ENCODE measurements at places on chromosomes 5 and 9.

- no peak for DNase-seq
These were observed 87.4 kb downstream of the APBA1 start for GRCh38 chr9:69584759-69585158.

- no peak for DNase-seq
These were observed 108.2 kb downstream of the HTR1A start for GRCh38 chr5:63854076-63854475.

- no peak for DNase-seq
These were observed 10.9 kb downstream of the CDH18 start for GRCh38 chr5:19977099-19977498.

GRCh38 chr5:2131826-2132496 lies 249.2 kb upstream of the IRX4 start:
- no peak for DNase-seq

GRCh38 chr9:136225366-136225747 lies 20.3 kb downstream of the QSOX2 start:
- no peak for DNase-seq

DNA sequence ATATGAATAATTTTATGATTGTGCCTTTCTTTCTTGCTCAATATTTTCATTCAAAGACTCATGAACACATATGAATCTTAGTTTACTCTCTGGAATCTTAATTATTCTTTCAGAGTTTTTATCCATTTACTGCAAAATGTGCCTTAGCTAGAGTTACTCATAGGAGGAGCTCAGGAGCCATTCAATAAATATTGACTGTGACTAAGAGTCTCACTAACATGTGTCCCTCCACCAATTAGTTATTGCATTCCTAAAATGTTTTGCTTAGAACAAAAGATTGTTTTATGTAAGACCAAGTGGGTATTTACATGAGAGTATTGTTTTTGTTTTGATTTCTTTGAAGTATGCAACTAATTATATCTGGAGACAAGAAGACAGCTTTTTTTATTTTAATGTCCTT lies 218.4 kb upstream of the MAST4 start:
- DNase-seq = no peak

- DNase-seq = no peak
These were observed 7.1 kb upstream of the SLC6A7 start for GRCh38 chr5:150182774-150183173.

- no peak for DNase-seq
These were observed 435.1 kb upstream of the ST8SIA4 start for GRCh38 chr5:101338226-101338625.

DNA sequence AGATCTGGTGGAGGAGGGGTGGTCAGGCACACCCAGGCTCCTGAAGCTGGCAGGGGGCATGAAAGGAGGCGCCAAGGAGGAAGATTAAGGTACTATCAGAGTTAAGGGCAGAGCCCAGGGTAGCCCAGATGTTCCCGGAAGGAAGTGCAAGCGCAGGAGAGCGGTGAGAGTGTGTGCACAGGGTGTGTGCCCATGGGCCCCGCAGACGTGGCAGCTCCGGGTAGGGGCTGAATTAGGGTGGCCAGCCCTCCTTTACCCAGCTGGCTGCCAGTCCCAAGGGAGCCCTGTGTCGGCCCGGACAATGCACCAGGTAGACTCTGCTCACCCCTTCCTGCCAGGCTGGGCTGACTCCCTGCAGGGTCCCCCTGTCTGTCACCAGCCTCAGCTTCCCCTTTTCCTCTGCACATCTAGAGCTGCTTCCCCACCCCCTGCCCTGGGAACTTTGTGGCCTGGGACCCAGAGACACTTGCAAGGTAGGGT lies at the start of gene SMIM33:
TSS of gene SMIM33 (plus strand) at position 184 of the 480 bp plus-strand sequence. CDS start at position 302, 118 bp downstream.
- DNase-seq = no peak

DNA sequence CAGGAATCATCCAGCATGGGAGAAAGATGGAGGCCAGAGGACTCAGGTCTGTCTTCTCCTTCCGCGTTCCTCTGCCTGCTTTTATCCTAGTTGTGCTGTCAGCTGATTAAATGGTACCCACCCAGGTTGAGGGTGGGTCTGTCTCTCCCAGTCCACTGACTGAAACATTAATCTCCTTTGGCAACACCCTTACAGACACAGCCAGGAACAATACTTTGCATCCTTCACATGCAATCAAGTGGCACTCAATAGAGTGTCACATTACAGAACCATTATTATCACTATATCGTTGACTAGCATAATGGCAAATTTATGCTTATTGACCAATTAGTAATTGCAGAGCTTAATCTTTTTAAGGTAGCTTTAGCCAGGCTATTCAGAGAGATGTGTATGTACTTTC lies 64.8 kb downstream of the UNC13B start:
- DNase-seq = no peak

DNA sequence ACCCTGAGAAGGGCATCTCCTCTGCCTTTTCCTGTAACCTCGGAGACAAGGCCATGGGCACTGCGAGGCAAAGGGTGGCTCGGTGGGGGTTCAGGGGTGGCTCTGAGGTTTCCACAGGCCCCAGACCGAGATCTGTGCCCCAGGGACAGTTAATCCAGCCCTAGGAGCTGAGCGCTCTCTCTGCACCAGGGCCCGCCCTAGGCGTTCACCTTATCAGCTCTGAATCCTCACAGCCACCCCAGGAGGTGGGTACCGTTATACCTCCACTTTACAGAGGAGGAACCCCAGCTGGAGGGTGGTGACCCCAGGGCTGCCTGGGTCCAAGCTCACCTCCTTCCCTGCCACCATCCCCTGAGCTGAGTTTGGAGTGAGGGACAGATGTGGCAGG lies 2.3 kb upstream of the ENG start:
- DNase-seq = no peak

DNA sequence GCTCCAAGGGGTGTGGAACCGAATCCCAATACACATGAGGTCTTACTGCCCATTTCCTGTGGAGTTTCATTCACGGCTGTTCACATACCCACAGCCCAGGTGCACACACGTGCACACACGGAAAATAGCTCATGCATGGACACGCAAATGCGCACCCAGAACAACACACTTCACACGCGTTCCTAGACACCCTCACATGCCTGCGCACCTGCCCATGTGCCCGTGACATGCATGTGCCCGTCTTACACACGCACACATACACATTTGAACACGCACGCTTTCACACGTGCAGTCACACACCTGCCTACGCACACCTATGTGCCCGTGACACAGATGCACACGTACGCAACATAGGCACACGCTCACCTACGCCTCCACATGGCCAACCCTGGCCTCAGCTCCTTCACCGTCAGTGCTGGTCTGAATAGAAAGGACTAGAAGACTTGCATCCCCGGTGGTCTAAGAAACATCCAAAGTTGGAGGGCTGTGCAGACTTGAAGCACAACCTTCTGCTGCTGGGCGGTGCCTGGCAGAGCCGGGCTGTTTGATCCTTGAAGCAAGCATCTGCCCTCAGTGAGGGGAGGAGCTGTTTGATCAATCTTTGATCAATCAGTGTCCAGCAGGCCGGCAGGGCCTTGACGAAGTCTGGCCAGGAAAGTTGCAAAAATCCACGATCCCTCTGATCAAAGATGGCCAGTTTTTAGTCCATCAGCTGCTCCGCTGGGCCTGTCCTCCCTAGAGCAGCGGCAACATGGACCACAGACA lies 164.7 kb downstream of the OLFM1 start:
- no peak for DNase-seq

GRCh38 chr5:42691413-42691937 lies 65.1 kb upstream of the CCDC152 start:
- no peak for DNase-seq

DNA sequence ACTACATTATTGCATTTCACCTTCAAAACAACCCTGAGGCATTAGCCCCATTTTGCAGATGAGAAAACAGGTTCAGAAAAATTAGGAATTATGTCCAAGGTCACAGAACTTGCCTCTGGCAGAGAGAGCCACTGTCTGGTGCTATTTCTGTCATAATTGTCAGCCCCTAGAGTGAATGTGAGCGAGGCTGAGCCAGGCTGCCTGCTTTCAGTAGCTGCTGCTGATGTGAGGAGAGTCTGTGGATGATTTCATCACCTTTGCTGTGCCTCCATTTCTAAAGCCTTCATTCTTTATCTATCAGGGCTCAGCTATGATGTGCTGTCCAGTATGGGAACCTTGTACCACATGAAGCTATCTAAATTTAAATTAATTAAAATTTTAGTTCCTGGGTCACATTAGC lies 71.4 kb downstream of the INSYN2B start:
- no peak for DNase-seq

GRCh38 chr5:154478224-154478565 lies at the start of gene HAND1:
HAND1 (minus strand) TSS chr5:154478227; CDS start chr5:154478008, 219 bp downstream.
- peak; percentile 98 for DNase-seq

DNA sequence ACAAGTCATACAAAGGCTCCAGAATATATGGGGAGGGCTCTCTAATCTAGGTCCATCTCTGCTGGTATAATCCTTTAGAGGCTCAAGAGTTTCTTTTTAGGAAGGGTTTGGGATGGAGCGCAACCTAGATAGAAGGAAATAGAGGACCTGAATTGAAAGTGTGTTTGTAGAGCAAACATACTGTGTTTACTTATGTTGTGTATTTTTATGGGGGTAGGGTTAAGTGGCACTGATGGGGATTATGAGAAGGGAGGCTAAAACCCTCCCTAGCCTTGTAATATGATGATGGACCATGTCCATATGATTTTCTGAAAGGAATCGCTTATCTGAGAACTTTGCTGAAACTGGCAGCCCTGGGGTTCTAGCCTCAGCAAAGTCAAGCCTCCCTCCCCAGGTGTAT lies 4.4 kb upstream of the ELL2 start:
- no peak for DNase-seq

Data from ELF-1 (cell line).